ENCODE measurements at places on chromosomes 5 and 9.

DNA sequence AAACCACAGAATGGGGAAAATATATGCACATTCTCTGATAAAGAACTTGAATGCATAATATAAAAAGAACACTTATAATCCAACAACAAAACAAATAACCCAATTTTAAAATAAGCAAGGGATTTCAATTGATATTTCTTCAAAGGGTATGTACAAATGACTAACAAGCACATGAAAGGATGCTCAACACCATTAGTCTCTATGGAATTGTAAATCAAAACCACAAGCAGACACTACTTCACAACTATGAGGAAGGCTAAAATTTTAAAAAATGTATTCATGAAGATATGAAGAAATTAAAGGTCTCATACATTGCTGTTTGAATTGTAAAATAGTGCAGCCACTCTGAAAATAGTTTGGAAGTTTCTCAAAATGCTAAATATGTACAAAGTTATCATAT is 78.9 kb upstream of the GAS1 start:
- no peaks in the 10 kb centered on the region for H3K4me1 ChIP-seq
- H3K4me3 ChIP-seq, result no peak overlapping the region
- no peak overlapping the region for H3K27ac ChIP-seq
- DNase-seq, result no peak

DNA sequence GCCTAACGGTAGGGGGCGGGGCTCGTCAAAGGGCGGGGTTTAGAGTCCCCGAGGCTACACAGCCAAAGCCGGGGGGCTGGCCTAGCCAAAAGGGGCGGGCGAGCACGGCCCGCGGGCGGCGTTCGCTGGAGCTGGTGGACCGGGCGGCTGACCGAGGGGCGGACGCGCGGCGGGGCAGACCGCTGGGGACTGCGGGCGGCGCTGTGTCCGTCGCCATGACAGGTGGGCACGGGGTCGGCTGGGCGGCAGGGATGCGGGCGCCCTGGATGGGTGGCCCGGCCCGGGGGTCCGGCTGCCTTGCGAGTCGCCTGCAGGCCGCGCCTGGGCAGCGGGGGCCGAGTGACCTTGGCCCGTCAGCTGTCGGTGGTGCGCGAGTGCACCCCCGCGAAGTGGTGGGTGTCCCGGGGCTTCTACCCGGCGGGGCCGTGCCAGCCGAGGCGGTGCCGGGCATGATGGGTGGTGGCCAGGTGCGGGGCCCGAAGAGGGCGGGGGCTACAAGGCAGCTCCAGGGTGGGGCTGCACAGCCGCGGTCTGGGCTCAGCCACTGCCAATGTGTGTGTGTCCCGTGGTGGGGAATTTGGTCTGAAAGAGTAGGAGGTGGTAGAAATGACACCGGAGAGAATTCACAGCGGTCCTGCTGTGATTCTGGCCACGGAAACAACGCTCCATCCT is at the start of gene CARD19:
TSS of gene CARD19 (plus strand) at position 87 of the 672 bp plus-strand sequence. CDS start at position 216, 129 bp downstream.
- H3K27ac ChIP-seq, result peak within 1 kb of the TSS; percentile 78
- H3K36me3 ChIP-seq, result no peaks in the 10 kb centered on the region

GRCh38 chr9:29740518-29740917 is 2167.2 kb upstream of the C9orf72 start:
- no peaks in the 10 kb centered on the region for H3K36me3 ChIP-seq
- H3K4me3 ChIP-seq, result no peak overlapping the region
- H3K27me3 ChIP-seq, result no peaks in the 10 kb centered on the region
- H3K27ac ChIP-seq, result no peak overlapping the region

- no peak for DNase-seq
- no peaks in the 10 kb centered on the region for H3K36me3 ChIP-seq
These were observed 61.1 kb downstream of the COL23A1 start for GRCh38 chr5:178529080-178529479.

GRCh38 chr9:108552459-108553040 is 303.2 kb downstream of the ACTL7B start:
- H3K27ac ChIP-seq, result peak overlapping the region; percentile 95
- no peaks in the 10 kb centered on the region for H3K36me3 ChIP-seq
- H3K4me3 ChIP-seq, result no peak overlapping the region
- DNase-seq, result no peak
- peaks cover 54% of the 10 kb centered on the region for H3K4me1 ChIP-seq

DNA sequence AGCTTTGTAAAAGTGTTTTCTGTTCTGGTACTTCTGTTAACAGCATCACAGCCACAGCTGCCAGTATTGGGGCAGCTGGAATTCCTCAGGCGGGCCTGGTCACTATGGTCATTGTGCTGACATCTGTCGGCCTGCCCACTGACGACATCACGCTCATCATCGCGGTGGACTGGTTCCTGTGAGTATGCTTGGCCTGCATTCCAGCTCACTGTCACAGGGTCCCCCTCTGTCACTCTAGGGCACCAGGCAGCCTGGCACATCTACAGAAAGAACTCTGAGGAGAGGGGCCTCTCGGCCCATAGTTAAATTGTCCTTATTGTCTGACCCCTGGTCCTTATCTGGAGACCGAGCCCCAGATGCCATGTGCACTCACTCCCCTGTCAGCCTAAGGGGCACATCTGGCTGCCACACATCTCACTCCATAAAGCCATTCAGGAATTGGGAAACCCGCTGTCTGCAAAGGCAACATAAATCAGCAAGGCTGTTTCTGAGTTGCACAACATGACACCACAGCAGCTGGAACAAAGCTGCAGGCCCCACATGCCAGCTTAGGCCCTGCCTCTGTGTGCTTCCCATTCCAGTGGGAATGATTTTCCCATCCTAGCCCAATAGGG is 77.5 kb downstream of the SLC1A3 start:
- H3K4me3 ChIP-seq, result no peak overlapping the region
- peaks cover 4% of the 10 kb centered on the region for H3K36me3 ChIP-seq
- no peaks in the 10 kb centered on the region for H3K4me1 ChIP-seq
- no peak overlapping the region for H3K27ac ChIP-seq

GRCh38 chr9:22512495-22512894 is 65.9 kb downstream of the DMRTA1 start:
- DNase-seq, result no peak
- H3K36me3 ChIP-seq, result no peaks in the 10 kb centered on the region
- no peak overlapping the region for H3K27ac ChIP-seq
- H3K27me3 ChIP-seq, result no peaks in the 10 kb centered on the region

GRCh38 chr5:179986328-179986727 is 78.6 kb upstream of the TBC1D9B start:
- no peak for DNase-seq
- H3K27me3 ChIP-seq, result no peaks in the 10 kb centered on the region
- no peak overlapping the region for H3K4me3 ChIP-seq

- H3K27me3 ChIP-seq, result no peaks in the 10 kb centered on the region
- H3K4me1 ChIP-seq, result no peaks in the 10 kb centered on the region
- DNase-seq, result no peak
- H3K4me3 ChIP-seq, result no peak overlapping the region
These were observed 127.0 kb downstream of the NNT start for GRCh38 chr5:43729846-43730478.

DNA sequence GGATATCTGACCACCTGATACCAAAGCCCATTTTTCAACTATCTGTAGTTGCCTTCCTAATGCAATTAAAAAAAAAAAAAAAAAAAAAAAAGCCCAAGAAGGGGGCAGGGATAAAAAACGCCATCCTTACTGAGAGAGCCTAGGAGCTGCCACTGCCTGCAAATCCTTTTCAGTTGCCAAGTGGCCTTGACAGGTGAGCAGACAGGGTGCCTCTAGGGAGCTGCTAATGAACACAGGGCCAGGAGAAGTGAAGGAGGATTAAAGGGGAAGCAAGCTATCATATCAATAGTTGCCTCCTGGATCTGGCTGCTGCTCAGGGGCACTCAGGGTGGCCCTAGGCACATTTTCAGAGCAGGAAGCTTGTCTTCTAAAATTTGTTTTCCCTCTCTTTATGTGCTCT is 547.4 kb downstream of the TLE1 start:
- no peaks in the 10 kb centered on the region for H3K27me3 ChIP-seq
- no peak for DNase-seq
- no peak overlapping the region for H3K27ac ChIP-seq
- H3K4me3 ChIP-seq, result no peak overlapping the region

DNA sequence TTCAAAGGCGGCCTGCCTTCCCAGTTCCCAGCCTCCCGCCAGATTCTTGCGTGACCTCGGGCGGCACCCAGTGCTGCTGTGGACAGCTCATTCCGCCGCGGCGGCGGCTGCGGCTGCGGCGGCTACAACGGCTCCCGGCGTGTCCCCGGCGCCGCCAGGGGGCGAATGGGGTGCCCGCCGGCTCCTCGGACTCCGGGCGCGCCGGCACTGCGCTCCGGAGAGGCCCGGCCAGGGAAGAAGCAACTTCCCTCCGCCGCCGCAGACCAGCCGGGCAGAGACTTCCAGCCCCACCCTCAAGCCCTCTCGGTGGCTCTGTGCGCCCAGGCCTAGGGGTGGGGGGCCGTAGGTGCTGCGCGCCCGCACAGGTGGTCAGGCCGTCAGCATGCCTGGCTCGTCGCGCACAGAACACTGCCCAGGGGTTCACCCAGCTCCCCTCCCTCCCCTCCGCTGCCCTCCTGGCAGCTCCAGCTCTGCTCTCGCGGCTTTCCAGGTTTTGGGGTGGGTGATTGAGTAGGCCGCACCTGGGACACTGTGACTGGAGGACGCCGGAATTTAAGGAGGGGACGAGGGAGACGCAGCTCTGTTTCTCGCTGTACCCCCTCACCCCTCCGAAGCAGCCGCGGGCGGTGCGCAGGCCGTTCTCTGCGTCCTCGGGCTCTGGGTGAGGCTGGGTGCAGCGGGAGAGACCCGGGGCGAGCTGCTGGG is 20.2 kb downstream of the IGIP start:
- peaks cover 11% of the 10 kb centered on the region for H3K4me1 ChIP-seq
- peak overlapping the region; percentile 2 for H3K4me3 ChIP-seq
- no peaks in the 10 kb centered on the region for H3K27me3 ChIP-seq
- no peak overlapping the region for H3K27ac ChIP-seq

GRCh38 chr9:110208031-110208430 is at the start of gene C9orf152:
TSS of gene C9orf152 (minus strand) at chr9:110208159. CDS start at chr9:110207579, 580 bp downstream.
- no peaks in the 10 kb centered on the region for H3K4me1 ChIP-seq
- no peak for DNase-seq
- H3K27ac ChIP-seq, result no peak within 1 kb of the TSS
- H3K27me3 ChIP-seq, result peaks cover 30% of the 10 kb centered on the region
- H3K4me3 ChIP-seq, result no peak within 1 kb of the TSS

GRCh38 chr9:72808446-72808768 is 144.4 kb downstream of the ALDH1A1 start:
- DNase-seq, result no peak
- no peaks in the 10 kb centered on the region for H3K4me1 ChIP-seq
- no peak overlapping the region for H3K27ac ChIP-seq
- no peaks in the 10 kb centered on the region for H3K36me3 ChIP-seq
- H3K4me3 ChIP-seq, result no peak overlapping the region
- no peaks in the 10 kb centered on the region for H3K27me3 ChIP-seq

GRCh38 chr5:135436951-135437418 is 10.2 kb downstream of the DCANP1 start:
- no peak overlapping the region for H3K4me3 ChIP-seq
- H3K4me1 ChIP-seq, result peaks cover 4% of the 10 kb centered on the region
- H3K36me3 ChIP-seq, result no peaks in the 10 kb centered on the region
- no peak for DNase-seq

DNA sequence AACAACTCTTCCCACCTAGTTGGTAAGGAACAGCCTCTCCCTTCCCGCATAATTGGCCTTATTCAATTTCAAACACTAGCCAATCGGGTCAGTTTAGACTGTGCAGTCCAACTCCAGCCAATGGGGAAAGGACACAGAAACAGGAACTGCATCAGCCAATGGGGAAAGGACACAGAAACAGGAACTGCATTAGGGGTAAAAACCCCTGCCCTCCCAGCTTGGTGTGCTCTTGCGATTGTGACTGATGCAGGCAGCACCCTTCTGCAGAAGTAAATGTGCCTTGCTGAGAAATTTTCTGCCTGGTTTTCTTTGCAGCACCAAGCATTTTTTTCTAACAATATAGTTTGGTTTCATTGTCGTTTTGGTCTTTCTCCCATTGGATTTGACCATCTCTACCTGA is 8.5 kb upstream of the GLT6D1 start:
- H3K36me3 ChIP-seq, result no peaks in the 10 kb centered on the region
- H3K27me3 ChIP-seq, result no peaks in the 10 kb centered on the region
- DNase-seq, result no peak
- no peak overlapping the region for H3K27ac ChIP-seq
- no peak overlapping the region for H3K4me3 ChIP-seq

- H3K27ac ChIP-seq, result no peak overlapping the region
- DNase-seq, result no peak
- no peaks in the 10 kb centered on the region for H3K36me3 ChIP-seq
These were observed 20.8 kb downstream of the PAPPA start for GRCh38 chr9:116174347-116174746.

DNA sequence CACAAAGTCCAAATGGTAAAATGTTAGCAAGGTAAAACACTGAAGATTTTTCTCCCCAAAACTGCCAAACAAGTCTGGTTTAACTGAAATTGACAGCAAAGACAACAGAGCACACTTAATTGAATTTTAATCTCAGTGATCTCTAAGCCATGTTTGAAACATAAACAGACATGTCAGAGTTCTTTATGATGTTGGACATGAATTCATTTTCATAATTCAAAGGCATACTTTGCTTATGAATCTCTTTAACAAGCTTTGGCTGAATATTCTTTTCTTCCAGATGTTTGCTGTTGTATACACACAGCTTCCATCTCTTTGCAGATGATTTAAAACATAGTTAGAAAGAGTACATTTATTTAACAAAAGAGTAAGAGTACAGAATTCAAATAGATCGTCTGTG is 509.1 kb downstream of the RAB3C start:
- no peak for DNase-seq
- no peaks in the 10 kb centered on the region for H3K36me3 ChIP-seq
- no peak overlapping the region for H3K4me3 ChIP-seq
- no peak overlapping the region for H3K27ac ChIP-seq
- H3K27me3 ChIP-seq, result no peaks in the 10 kb centered on the region

DNA sequence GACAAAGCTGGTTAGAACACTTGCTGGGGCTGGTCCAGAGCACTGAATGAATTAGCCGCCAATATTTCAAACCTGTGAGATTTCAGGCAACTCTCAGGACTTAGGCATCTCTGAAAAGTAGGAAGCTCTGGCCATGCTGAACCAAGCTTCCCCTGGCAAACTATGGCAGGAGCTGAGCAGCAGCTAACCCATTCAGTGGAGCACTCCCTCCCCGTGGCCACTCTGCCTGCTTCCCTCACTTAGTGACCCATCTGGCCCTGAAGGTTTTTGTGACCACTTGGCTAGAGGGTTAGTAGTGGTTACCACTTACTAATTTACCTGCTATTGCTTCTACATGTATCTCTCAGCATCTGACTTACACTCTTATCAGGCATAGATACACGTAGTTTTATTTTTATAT is 25.5 kb downstream of the FOXI1 start:
- H3K4me1 ChIP-seq, result no peaks in the 10 kb centered on the region
- H3K27me3 ChIP-seq, result no peaks in the 10 kb centered on the region
- no peak overlapping the region for H3K27ac ChIP-seq
- no peak overlapping the region for H3K4me3 ChIP-seq
- no peak for DNase-seq

GRCh38 chr9:129773262-129774048 is 20.6 kb upstream of the PTGES start:
- H3K36me3 ChIP-seq, result no peaks in the 10 kb centered on the region
- DNase-seq, result peak; percentile 90
- no peak overlapping the region for H3K27ac ChIP-seq
- H3K27me3 ChIP-seq, result peaks cover 13% of the 10 kb centered on the region

DNA sequence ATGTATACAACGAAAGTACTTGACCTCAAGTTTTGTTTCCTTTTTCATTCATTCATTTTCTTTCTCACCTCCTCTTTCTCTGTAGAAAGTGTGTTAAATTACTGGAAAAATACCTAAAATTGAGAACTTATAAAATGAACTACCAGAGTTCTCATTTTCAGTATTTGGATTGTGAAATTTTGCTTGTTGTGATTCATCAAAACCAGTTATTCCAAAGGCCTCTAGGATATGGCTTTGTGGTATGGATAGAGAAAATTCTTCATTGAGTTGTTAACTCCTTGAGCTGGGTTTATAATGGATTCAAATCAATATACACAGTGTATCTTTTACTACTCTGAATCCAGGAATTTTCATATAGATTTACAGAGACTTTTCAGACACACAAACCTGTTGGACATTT is 287.6 kb downstream of the KDM4C start:
- H3K36me3 ChIP-seq, result no peaks in the 10 kb centered on the region
- no peak for DNase-seq
- no peak overlapping the region for H3K4me3 ChIP-seq
- H3K27me3 ChIP-seq, result no peaks in the 10 kb centered on the region

Measured in keratinocyte (primary cell).